Mammary microvascular endothelial cell (primary cell): ENCODE measurements at places on chromosomes 2 and 18. TPM values are rescaled to one million over a fixed set of nuclear protein-coding genes. Genes with fewer than 3 reads are reported as not detected.

FKBP7 gene
- 10.3 and 11.4 TPM in 2 replicates for total RNA-seq

SERPINB7 gene
- total RNA-seq, result not detected in 2 replicates

UCN gene
- total RNA-seq, result not detected in 2 replicates

SERPINB12 gene
- not detected in 2 replicates for total RNA-seq

ANKRD30B gene
- not detected in 2 replicates for total RNA-seq

DSG1 gene
- total RNA-seq, result not detected in 2 replicates

TMEM169 gene
- total RNA-seq, result not detected in 2 replicates

LOXHD1 gene
- not detected in 2 replicates for total RNA-seq

RASGRP3 gene
- total RNA-seq, result 68.6 and 106 TPM in 2 replicates

AFF3 gene
- total RNA-seq, result 0.49 and 0.80 TPM in 2 replicates

ZSWIM2 gene
- total RNA-seq, result not detected in 2 replicates

IL37 gene
- not detected in 2 replicates for total RNA-seq

GCG gene
- total RNA-seq, result not detected in 2 replicates

MRPL30 gene
- total RNA-seq, result 28.8 and 31.7 TPM in 2 replicates

CDC42EP3 gene
- total RNA-seq, result 33.0 and 39.0 TPM in 2 replicates

LONRF2 gene
- 0.30 TPM in 1 of 2 replicates, not detected in the other for total RNA-seq

ZNF2 gene
- total RNA-seq, result 1.5 and 1.8 TPM in 2 replicates

DSG4 gene
- total RNA-seq, result not detected in 2 replicates

CPLX4 gene
- not detected in 2 replicates for total RNA-seq

SCN7A gene
- total RNA-seq, result not detected in 2 replicates

HOXD13 gene
- not detected in 2 replicates for total RNA-seq

FEV gene
- not detected in 2 replicates for total RNA-seq
